Mesothelial cell of epicardium (in vitro differentiated cells): ENCODE measurements at places on chromosomes 12 and 14. TPM values are rescaled to one million over a fixed set of nuclear protein-coding genes. Genes with fewer than 3 reads are reported as not detected.

DNA sequence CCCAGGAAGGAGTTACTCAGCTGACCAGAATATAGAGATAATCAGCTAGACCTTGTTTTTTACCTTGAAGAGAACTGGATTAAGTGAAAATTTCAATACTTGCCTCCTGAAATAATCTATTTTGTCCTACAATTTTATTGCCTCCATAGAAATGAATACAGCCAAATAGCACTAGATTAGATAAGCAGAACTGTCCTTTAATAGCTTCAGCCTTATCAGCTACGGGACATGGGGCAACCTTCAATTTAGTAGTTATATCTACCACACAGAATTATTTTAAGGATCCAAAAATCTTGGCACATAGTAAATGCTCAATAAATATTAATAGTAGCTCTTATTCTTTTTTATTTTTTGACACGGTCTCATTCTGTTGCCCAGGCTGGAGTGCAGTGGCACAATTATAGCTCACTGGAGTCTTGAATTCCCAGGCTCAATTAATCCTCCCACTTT lies 67.2 kb upstream of the PLEKHG3 start:
- DNase-seq, result no peak

DNA sequence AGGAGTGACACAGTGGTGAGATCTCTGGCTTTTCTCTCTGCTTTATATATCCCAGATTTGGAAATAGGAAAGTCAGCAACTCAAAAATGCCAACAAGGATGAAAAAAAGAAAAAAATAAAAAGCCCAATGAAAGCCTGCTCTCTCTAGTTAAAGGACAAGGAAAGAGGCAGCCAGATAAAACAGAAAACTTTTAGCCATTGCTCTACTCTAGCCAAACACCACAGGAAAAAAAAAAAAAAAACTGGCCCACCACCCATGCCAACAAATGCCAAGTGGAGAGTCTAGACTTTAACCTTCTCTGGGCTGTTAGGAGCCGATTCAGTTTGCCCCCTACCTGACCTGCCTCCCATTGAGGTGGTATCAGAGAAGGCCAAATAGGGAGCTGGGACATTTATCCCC lies 222.3 kb upstream of the TMTC1 start:
- DNase-seq, result no peak

GRCh38 chr12:9673404-9674225 lies 4.1 kb downstream of the CLEC2D start:
- DNase-seq, result no peak

DNA sequence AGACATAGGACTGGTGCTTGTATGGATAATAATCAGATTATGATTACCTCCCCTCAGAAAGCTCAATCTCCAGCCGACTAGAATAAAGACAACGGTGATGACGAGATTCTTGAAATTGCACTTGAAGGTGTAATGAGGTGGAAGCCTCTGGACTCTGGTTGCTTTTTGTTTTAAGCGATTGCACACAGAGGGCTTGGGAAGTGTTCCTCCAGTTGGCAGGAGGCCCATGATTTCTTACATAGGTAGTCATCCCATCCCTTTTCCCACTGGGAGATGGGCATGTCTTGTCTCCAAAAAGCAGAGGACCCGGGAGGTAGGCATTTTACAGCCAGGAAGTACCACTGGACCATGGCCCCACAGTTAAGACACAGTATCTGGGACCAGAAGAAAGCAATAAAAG lies 165.7 kb upstream of the FKBP4 start:
- no peak for DNase-seq

- DNase-seq, result no peak
Measured at GRCh38 chr14:76910371-76910890, 84.2 kb downstream of the LRRC74A start.

GRCh38 chr12:26266881-26267280 lies 71.5 kb downstream of the SSPN start:
- DNase-seq, result no peak

Gene TEX52
- not detected in 3 replicates for total RNA-seq

Gene CCDC60
- total RNA-seq, result 2.2 to 3.3 TPM (median 2.5 TPM) in 3 replicates

Gene KLHL28
- 14.8 to 17.3 TPM (median 16.5 TPM) in 3 replicates for total RNA-seq

Gene SOAT2
- 0.13 to 0.40 TPM (median 0.20 TPM) in 3 replicates for total RNA-seq
